ENCODE measurements at places on chromosomes 5 and 9. TPM values are rescaled to one million over a fixed set of nuclear protein-coding genes. Genes with fewer than 3 reads are reported as not detected.

The FSD1L gene
- total RNA-seq, result 1.0 TPM

The FOXD4L6 gene
- not detected for total RNA-seq

The GPR107 gene
- 17.5 TPM for total RNA-seq

The FAM221B gene
- not detected for total RNA-seq

The THBS4 gene
- total RNA-seq, result 2.4 TPM

The ANKDD1B gene
- 0.15 TPM for total RNA-seq

The OR1J1 gene
- not detected for total RNA-seq

The ANKRD20A1 gene
- total RNA-seq, result not detected

The LVRN gene
- under 0.01 TPM for total RNA-seq

Data from bronchus fibroblast of lung (primary cell).